ENCODE measurements at places on chromosomes 7 and 10. TPM values are rescaled to one million over a fixed set of nuclear protein-coding genes. Genes with fewer than 3 reads are reported as not detected.
A peak's percentile ranks its signal among the peaks of the same experiment; 100 is the strongest.

Gene CFAP69
- 18.5 TPM for total RNA-seq

DNA sequence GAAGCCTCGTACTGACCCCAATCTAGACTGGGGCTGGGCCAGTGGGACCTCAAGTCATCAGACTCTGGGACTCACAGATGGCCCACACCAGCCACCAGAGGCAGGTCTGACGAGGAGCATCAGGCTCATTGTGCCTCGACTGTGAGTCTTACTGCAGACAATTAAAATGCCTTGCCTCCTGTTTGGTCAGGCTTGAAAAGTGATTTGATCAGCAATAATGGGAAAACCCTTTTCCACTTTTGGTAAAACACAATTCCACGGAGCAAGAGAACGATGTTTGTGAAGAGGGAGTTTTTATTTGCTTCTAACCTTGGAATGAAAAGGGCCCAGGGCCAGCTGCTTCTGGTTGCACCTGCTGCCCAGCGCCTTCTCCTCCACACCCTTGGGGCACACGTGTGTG, 43.9 kb downstream of the C10orf143 start:
- DNase-seq, result no peak

- peak; percentile 24 for DNase-seq
These were observed 219.5 kb upstream of the KCND2 start for GRCh38 chr7:120053390-120053961.

GRCh38 chr7:2123360-2123759, 109.4 kb downstream of the MAD1L1 start:
- DNase-seq, result no peak

Gene DNA2
- total RNA-seq, result 33.4 TPM

Gene PRSS2
- total RNA-seq, result not detected

Gene PNLIPRP2
- not detected for total RNA-seq

DNA sequence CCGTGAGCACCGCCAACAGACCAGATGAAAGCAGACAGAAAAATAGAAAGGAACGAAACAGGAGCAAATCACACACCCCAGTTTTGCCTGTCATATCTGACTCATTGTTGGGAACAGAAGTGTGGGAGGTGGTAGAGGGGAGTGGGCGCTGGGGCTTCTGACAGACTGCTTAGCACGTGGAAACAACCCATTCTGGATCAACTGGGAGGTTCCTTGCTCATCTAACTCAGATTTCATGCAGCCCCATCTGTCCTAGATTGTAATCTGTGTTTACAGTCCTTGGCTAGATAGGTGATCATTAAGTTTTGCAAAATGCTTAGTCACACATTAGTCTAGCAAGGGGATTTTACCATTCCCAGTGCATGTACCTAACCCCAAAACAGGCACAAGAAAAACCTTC, 154.1 kb downstream of the NRP1 start:
- DNase-seq, result no peak

Gene HMX3
- not detected for total RNA-seq

Gene MRPS24
- total RNA-seq, result 239 TPM

GRCh38 chr10:60828489-60828852, 50.2 kb downstream of the CDK1 start:
- DNase-seq, result no peak

- no peak for DNase-seq
These were observed 121.3 kb downstream of the RGS10 start for GRCh38 chr10:119420950-119421875.

DNA sequence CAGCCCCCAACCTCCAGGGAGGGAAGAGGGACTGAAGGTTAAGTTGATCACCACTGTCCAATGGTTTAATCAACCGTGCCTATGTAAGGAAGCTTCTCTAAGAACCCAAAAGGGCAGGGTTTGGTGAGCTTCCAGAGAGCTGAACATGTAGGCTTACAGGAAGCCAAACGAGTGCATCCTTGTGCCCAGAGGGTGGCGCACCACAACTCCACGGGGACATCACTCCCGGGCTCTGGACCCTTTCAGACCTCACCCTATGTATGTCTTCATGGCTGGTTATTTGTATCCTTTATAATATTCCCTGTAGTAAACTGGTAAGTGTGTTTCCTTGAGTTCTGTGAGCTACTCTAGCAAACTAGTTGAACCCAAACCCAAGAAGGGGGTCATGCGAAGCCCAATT, 11.5 kb upstream of the NFKB2 start:
- no peak for DNase-seq

DNA sequence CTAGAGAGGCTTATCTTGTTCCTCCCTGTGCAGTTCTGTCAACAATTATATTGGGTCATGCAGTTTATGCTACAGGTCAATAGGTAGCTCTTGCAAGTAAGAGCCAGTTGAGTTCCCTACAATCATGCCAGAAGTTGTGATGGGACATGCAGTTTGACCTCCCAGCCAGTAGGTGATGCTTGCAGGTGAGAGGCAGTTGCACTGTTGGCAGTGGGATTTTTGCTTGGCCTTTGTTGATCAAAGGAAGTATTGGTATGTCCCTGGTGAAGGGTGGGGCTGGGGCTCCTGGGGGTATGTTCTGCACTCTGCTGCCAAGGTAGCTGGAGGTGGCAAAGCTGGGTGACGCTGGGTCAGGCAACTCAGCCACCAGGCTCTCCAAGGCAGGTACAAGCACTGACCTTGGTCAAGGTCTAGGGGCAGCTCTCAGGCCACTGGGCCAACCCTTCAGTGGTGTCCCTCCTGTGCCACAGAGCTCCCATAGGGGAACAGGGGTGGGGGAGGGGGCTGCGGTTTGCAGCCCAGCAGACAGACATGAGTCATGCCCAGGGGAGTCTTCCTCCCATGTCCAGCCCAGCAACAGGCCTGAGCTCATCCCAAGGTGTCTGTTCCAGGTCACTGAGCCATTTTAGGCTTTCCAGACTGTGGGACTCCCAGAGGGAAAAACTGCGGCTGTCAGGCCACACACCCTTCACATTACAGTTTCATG, 43.3 kb downstream of the MEOX2 start:
- no peak for DNase-seq

DNA sequence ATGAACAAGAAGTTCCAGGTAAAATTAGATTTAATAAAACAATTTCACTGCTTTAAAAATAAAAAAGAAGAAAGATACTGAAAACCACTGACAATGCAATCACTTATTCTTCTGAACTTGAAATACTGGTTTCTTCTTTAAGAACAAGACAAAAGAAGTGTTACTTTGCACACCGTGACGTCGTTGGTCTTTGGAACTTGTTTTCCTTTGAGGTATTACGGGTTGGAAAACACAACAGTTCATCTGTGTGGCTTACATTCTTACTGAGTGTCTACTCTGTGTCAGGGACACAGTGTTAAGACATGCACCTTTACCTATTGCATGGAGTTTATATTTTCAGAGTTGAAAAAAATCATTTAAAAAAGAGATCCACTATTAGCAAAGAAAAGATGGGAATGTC, 41.3 kb upstream of the UCN3 start:
- peak; percentile 9 for DNase-seq

DNA sequence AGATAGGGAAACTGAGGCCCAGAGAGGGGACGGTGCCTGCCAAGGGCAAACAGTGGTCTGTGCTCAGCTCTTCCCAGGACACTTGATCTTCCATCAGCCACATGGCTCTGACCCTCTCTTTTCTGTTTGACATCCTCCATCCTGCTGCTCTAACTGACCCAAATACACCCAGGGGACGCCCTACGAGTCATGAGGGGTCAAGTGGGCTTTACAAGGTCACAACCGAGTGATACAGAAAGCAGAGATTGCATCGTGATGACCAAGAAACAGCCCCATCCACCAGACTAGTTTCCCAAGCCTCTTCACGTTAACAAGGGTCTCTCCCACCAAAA, 131.2 kb upstream of the UNC5B start:
- DNase-seq, result no peak

DNA sequence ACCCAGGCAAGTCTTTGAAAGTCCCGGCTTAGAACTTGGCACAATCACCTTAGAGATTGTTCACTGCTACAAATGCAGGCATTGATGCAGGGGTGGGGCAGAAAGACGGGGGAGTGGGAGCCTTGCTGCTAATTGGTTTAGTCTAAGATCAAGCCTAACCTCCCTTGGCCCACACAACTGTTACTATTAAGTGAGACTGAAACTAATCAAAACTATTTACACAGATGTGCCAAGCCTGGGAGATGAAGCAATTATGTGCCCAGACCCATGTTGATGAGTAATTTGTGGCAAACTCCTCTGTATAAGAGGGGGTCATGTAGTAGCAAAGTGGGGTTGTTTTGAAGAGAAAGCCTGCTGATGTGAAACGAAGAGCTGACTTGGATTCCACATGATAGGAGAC, 178.2 kb upstream of the ITGB1 start:
- DNase-seq, result no peak

- no peak for DNase-seq
These were observed 627.1 kb upstream of the FZD8 start for GRCh38 chr10:36269222-36269621.

Gene BET1
- 43.0 TPM for total RNA-seq

- no peak for DNase-seq
These were observed 423 bp downstream of the BAZ1B start for GRCh38 chr7:73521636-73522104.

DNA sequence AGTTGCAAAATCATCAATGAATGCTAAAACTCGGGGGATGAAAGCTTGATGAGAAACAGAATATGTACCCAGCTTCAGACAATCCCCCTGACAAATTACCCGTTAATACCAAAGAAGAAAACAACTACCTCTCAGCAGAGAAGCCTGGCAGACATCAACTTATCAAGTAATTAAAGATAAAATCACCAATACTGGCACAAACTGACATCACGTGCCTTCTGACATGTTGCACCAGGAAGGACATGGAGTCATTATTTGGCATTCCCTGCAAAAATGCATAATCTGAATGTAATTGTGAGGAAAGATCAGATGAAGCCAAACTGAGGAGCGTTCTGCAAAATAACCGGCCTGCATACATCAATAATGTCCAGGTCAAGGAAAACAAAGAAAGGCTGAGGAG, 7.7 kb downstream of the SLIT1 start:
- DNase-seq, result no peak

GRCh38 chr7:134548877-134549276, at the start of gene AKR1B15:
Gene AKR1B15, plus strand, starts transcription at chr7:134549110. Its CDS starts 15,510 bp downstream, at chr7:134564620.
- peak; percentile 69 for DNase-seq

DNA sequence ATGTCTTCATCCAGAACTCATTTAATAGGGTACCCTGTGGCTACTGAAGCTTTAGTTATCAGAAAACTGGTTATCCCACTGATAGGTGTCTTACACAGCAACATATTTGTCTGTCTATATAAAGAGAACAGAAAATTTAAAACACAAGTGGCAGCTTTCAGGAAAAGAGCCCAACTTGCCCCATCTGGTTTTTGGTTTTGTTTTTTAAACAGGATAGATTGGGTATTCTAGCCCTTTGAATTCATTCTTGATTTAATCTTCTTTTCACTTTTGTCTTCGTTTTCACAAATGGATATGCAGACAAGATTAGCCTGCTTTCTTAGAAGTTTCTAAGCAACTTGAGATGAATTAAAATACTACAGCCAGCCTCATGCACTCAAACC, 91.3 kb downstream of the KLF6 start:
- DNase-seq, result no peak

DNA sequence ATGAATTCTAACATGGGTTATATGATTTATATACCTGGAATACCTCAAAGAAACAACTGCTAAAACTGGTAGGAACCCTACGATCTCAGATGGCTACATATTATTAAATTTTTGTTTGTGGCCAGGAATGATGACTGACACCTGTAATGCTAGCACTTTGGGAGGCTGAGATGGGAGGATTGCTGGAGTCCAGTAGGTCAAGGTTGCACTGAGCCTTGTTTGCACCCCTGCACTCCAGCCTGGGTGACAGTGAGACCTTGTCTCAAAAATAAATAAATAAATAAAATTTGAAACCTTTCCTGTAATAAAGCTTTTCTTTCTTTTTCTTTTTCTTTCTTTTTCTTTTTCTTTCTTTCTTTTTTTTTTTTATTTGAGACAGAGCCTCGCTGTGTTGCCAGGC, 61.2 kb downstream of the MPLKIP start:
- DNase-seq, result no peak

DNA sequence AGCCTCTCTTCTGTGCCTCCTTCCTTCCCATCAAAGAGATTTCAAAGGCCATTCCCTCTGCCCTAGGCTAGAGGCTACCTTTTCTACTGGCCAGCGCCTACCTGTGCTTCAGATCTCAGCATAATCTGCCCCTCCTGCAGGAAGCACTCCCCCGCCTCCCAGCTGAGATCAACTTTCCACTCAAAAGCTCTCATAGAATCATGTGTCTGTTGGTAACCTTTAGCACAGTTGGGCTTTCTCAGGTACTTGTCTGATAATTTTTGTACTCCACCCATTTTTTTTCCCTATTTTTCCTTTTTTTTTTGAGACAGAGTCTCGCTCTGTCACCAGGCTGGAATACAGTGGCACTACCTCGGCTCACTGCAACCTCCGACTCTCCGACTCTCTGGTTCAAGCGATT, 231.0 kb upstream of the PRSS58 start:
- DNase-seq, result peak; percentile 78

DNA sequence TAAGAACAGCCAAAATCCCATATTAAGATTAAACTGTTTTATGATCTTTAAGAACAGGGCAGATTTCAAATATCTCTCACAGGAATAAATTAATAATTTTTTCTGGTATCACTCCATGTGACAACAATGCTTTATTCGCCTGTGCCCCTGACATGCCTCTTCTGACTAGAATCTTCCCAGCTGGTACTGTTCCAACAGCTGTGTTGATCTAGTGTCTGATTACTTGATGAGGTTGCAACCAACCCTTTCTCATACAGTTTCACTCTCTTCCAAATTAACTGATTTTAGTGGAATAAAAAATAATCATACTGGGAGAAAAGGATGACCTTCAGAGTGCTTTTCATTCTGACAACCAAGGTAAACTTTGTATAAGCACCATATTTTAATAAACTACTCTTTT, 151.9 kb downstream of the CHRM2 start:
- no peak for DNase-seq

DNA sequence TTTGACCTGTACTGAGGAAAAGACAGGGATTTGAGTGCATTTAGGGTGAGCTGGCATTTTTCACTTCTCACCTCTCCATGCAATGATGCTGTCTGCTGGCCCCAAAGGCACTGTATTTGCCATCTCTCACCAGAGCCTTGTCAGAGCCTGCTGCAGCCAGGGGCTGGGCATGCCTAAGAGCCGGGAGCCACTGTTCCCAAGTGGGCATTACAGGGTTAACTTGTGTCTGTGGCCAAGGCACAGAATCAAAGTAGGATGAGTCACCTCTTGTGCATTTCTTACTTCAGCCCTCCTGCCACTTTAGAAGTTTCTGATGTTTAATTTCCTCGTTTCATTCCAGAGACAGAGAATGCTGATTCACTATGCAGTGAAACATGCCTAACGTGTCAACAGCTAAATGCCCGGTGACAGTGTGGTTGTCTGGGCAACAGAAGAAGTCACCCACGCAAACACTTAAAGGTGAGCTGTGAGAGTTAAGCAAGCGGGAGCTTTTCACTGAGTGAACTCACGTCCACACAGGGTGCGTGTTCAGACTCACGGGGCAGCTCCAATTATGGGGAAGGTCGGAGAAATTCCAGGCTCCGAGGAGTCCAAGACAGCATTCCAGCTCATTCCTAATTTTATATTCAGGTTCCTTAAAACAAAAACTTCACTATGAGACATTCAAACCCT, 57.1 kb upstream of the IGFBP3 start:
- DNase-seq, result peak; percentile 100

- DNase-seq, result no peak
These were observed 103.5 kb downstream of the FAM53B start for GRCh38 chr10:124640538-124641231.

GRCh38 chr7:121212036-121212435, 116.8 kb upstream of the WNT16 start:
- DNase-seq, result no peak

Gene MKI67
- total RNA-seq, result 114 TPM

Gene CRYGN
- total RNA-seq, result 1.2 TPM
